ENCODE measurements at places on chromosomes 7 and 10.
A peak's percentile ranks its signal among the peaks of the same experiment; 100 is the strongest.

DNA sequence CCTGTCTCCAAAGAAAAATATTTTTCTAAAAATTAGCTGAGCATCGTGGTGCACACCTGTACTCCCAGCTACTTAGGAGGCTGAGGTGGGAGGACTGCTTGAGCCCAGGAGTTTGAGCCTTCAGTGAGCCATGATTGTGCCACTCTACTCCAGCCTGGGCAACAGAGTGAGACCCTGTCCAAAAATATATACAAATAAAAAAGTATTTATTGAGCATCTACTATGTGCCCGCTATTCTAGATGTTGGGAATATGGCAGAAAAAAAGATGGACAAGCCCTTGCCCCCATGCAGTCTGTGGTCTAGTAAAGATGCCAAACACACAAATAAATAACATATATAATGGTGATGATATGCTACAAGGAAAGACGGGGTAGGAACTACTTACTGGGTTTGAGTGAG lies 4.3 kb upstream of the STX1A start:
- no peak for DNase-seq

GRCh38 chr10:87740254-87740655 lies 77.8 kb downstream of the ATAD1 start:
- peak; percentile 68 for DNase-seq

- no peak for DNase-seq
Measured at GRCh38 chr10:71921324-71922027, 42.7 kb upstream of the CHST3 start.

GRCh38 chr7:95253986-95254385 lies 70.3 kb downstream of the PON1 start:
- DNase-seq: no peak

GRCh38 chr10:15370212-15370855 lies 755 bp downstream of the FAM171A1 start:
- DNase-seq: peak; percentile 37

DNA sequence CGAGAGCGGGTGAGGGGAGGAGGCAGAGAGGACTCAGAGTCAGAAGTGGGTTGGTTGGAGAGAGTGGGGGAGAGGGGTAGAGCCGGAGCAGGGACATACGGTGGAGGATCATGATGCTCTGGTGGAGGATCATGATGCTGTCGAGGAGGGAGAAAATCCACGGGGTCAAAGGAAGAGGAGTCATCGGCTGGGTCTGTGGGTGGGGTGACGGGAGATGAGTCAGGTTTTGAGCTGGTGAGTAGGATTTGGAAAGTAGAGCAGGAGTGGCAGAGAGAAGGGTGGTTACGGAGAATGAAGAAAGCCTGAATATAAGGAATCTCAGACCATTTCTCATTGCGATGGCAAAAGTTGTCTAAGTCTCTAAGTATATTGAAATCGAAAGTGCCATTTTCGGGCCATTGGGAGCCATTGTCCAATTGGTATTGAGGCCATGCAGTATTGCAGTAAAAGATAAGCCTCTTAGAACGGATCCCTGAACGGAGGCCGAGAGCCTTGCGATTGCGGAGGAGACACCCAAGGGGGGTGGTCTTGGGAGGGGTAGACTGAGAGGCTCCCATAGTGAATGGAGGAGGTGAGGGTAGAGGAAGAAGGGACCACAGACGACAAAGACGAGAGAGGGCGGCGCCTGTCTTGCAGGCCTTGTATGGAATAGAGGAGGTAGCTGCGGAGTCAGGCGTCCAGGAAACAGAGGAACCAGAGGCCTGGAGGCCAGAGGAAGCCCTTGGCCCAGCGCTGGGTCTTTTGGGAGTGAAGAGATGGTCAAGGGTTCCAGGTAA lies 23.8 kb downstream of the SCIN start:
- no peak for DNase-seq

All from fibroblast of skin of scalp (primary cell).